ENCODE measurements at places on chromosomes 1 and 21. TPM values are rescaled to one million over a fixed set of nuclear protein-coding genes. Genes with fewer than 3 reads are reported as not detected.
A peak's percentile ranks its signal among the peaks of the same experiment; 100 is the strongest.

SLC45A3 gene
- total RNA-seq: 1.6 TPM

FAM163A gene
- not detected for total RNA-seq

LMX1A gene
- total RNA-seq: not detected

SLAMF6 gene
- not detected for total RNA-seq

HSPB7 gene
- total RNA-seq: 3.4 TPM

FAM72B gene
- 2.5 TPM for total RNA-seq

IL19 gene
- not detected for total RNA-seq

S100A3 gene
- total RNA-seq: 5.7 TPM

DIRAS3 gene
- total RNA-seq: 1.7 TPM

DNA sequence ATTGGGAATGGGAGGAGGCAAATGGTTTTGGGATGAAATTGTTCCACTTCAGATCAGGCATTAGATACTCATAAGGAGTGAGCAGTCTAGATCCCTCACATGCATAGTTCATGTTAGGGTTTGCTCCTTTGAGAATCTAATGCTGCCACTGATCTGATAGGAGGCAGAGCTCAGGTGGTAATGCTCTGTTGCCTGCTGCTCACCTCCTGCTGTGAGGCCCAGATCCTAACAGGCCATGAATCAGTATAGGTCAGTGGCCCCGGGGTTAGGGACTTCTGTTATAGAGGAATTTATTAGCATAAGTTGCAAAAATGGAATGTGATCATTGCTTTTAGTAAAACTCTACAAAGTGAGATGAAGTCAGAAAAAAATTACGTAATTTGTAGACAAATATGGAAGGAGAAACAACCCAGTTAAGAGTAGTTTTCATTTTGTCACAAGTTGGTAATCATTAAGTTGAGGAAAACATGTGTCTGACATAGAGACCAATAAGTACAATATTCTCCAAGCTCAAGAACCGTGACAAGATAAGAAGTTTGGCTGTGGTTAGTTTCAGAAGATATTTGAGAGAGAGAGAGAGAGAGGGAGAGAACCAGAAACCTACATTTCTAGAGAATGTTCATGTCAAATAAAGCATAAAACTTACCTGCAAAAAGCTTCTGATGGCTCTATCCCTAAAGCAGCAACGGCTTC lies 689.7 kb upstream of the PRMT6 start:
- no peaks in the 10 kb centered on the region for H3K27me3 ChIP-seq
- no peaks in the 10 kb centered on the region for H3K36me3 ChIP-seq
- DNase-seq: no peak
- no peaks in the 10 kb centered on the region for H3K4me1 ChIP-seq
- H3K27ac ChIP-seq: no peak overlapping the region

- H3K27me3 ChIP-seq: no peaks in the 10 kb centered on the region
- peaks cover 19% of the 10 kb centered on the region for H3K36me3 ChIP-seq
- peaks cover 85% of the 10 kb centered on the region for H3K4me1 ChIP-seq
- no peak for DNase-seq
- H3K27ac ChIP-seq: peak overlapping the region; percentile 97
Observed at GRCh38 chr1:85330214-85330631, 53.8 kb upstream of the BCL10 start.

- H3K36me3 ChIP-seq: peaks cover 4% of the 10 kb centered on the region
- no peak for DNase-seq
- no peaks in the 10 kb centered on the region for H3K27me3 ChIP-seq
- no peak overlapping the region for H3K4me3 ChIP-seq
- peaks cover 23% of the 10 kb centered on the region for H3K4me1 ChIP-seq
Observed at GRCh38 chr1:202225131-202225530, 31.5 kb downstream of the LGR6 start.

DNA sequence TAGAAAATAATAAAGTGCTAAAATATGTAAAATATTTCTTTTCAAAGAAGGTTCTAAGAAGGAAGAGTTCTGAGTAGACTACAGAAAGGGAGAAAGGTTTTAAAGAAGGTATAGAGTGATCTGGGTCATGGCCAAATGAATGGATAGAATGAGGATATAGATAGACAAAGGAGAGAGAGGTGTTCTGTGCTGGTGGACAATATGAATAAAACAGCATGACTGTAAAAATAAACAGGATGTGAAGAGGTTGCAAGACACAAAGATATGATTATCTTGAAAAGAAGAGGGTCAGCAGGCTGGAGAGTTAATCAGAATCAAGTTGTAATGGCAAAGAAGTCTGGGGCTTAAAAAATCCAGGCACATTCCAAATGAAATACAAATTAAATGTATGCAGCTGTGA lies 86.7 kb upstream of the GNG4 start:
- DNase-seq: no peak
- H3K27me3 ChIP-seq: no peaks in the 10 kb centered on the region
- peaks cover 40% of the 10 kb centered on the region for H3K4me1 ChIP-seq
- H3K27ac ChIP-seq: no peak overlapping the region

DNA sequence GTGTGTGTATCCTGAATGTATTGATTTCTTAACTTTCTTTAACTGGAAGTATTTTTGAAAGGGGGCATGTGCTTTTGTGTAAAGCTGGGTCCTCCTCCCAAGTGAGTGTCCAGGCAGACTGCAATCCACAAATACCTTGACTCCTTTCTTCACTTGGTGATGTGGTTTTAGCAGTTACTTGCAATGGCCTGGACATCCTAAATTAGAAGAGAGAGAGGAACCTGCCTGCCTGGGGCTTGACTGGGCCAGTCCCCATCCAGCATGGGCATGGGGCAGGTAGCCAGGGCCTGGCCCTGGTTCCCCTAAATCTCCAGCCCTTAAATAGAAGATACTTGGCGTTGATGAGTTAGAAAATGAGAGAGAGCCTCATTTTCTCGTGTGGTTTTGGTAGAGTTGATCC lies 159.7 kb downstream of the PGBD5 start:
- DNase-seq: no peak
- no peak overlapping the region for H3K4me3 ChIP-seq

DNA sequence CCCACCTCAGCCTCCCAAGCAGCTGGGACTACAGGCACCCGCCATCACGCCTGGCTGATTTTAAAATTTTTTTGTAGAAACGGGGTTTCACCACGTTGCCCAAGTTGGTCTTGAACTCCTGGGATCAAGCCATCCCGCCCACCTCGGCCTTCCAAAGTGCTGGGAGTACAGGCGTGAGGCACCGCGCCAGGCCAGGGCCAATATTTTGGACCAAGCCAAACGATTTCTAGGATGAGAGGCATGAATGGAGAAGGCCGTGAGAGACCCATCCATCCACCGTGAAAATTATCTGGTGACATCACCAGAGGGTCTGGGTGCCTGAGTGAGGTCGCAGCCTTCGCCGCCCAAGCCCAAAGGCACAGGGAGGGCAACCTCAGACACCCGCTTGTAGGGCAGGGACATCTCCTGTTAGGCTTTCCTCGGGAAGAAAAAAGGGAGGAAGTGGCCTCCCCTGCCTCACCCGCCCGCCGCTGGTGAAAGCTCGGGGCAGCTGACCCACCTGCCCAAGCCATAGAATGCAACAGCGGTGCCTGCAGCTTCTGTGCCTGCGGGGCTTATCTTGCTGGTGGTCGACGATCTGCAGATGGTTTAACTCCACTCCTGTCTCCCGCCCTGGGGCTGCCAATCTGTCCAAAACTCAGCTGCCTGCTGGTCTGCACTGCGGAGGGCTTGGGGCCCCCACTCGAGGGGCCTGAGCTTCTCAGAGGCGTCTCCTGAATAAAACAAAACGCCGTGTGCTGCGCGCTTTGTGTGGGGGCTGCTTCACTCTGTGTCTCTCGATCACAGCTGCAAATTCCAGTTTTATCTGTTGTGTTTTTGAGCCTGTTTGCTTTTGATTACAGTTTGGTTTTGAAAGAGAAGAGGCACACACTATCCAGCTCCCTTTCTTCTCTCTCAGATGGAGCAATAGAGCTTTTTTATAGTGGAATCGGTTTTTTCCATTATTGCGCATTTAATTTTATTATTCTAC lies 85.8 kb downstream of the MRPS6 start:
- peaks cover 11% of the 10 kb centered on the region for H3K4me1 ChIP-seq
- peaks cover 12% of the 10 kb centered on the region for H3K36me3 ChIP-seq
- H3K27me3 ChIP-seq: no peaks in the 10 kb centered on the region
- no peak overlapping the region for H3K4me3 ChIP-seq

- DNase-seq: no peak
- H3K4me1 ChIP-seq: peaks cover 75% of the 10 kb centered on the region
- H3K36me3 ChIP-seq: no peaks in the 10 kb centered on the region
- no peak overlapping the region for H3K4me3 ChIP-seq
- peak overlapping the region; percentile 60 for H3K27ac ChIP-seq
Observed at GRCh38 chr21:41763398-41763931, 3.4 kb downstream of the RIPK4 start.

GRCh38 chr1:64882574-64883255 lies 83.6 kb downstream of the JAK1 start:
- H3K4me1 ChIP-seq: no peaks in the 10 kb centered on the region
- no peaks in the 10 kb centered on the region for H3K27me3 ChIP-seq
- H3K36me3 ChIP-seq: peaks cover 21% of the 10 kb centered on the region
- DNase-seq: no peak
- H3K4me3 ChIP-seq: no peak overlapping the region

- H3K27ac ChIP-seq: no peak overlapping the region
- H3K27me3 ChIP-seq: no peaks in the 10 kb centered on the region
- peaks cover 20% of the 10 kb centered on the region for H3K4me1 ChIP-seq
- DNase-seq: no peak
- H3K36me3 ChIP-seq: no peaks in the 10 kb centered on the region
Observed at GRCh38 chr1:3466366-3467075, 12.1 kb downstream of the ARHGEF16 start.

DNA sequence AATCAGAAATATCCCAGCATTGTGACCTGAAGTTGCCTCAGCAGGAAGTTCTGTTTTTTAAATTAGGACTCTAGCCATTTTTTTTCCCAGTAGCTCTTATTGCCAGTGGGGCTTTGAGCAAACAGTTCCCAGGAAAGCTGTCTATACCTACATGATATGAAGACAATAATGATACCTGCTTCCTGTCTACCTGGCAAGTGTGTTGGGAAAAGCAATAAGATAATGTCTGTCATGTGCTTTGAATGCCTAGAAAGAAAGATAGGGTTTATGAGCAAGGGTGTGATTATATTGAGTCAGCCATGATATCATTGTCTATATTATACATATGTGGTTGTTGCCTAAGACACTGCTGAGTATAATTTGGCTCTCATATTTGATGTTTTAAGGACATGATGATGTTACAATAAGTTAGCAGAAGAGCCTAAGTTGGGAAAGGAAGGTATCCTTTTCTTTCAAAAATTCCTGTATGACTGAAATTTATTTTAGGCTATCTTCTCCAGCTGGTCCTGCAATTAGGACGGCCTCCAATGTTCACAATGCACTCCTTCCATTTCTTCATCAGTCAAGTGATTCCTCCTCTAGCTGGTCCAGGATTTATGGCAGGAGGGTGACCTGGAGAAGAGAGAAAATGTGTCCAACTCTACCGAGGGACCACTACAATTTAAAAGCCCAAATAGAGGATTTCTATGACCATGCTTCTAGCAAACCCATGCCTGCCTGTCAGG lies 99.6 kb upstream of the CDC42BPA start:
- no peaks in the 10 kb centered on the region for H3K27me3 ChIP-seq
- no peaks in the 10 kb centered on the region for H3K36me3 ChIP-seq
- H3K27ac ChIP-seq: no peak overlapping the region
- H3K4me3 ChIP-seq: no peak overlapping the region

DNA sequence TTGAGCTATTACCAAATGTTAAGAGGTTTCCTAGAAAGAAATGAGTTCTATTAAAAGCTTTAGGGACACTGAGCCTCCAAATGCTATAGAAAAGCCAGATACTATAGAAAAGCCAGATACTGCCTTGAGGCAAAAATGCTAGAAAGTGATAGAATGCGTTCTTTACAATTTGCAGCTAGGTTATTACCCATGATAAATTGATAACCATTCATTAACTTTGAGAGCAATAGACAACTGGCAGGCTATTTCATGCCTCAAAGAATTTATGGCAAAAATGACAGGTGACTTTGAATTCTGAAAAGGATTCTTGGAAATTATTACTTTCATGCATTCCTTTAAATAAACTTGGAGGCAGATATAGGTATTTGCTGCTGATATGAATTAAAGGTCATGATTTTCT lies 51.6 kb downstream of the SMYD3 start:
- no peak for DNase-seq
- H3K27me3 ChIP-seq: no peaks in the 10 kb centered on the region
- H3K36me3 ChIP-seq: peaks cover 2% of the 10 kb centered on the region
- H3K4me3 ChIP-seq: no peak overlapping the region

GRCh38 chr1:115479055-115479482 lies 141.0 kb upstream of the NGF start:
- no peaks in the 10 kb centered on the region for H3K27me3 ChIP-seq
- no peak overlapping the region for H3K27ac ChIP-seq
- no peaks in the 10 kb centered on the region for H3K4me1 ChIP-seq
- no peaks in the 10 kb centered on the region for H3K36me3 ChIP-seq

- H3K4me1 ChIP-seq: peaks cover 6% of the 10 kb centered on the region
- peaks cover 23% of the 10 kb centered on the region for H3K27me3 ChIP-seq
- H3K27ac ChIP-seq: no peak overlapping the region
- no peak for DNase-seq
- H3K4me3 ChIP-seq: no peak overlapping the region
Observed at GRCh38 chr1:32881871-32882850, 4.1 kb upstream of the HPCA start.

DNA sequence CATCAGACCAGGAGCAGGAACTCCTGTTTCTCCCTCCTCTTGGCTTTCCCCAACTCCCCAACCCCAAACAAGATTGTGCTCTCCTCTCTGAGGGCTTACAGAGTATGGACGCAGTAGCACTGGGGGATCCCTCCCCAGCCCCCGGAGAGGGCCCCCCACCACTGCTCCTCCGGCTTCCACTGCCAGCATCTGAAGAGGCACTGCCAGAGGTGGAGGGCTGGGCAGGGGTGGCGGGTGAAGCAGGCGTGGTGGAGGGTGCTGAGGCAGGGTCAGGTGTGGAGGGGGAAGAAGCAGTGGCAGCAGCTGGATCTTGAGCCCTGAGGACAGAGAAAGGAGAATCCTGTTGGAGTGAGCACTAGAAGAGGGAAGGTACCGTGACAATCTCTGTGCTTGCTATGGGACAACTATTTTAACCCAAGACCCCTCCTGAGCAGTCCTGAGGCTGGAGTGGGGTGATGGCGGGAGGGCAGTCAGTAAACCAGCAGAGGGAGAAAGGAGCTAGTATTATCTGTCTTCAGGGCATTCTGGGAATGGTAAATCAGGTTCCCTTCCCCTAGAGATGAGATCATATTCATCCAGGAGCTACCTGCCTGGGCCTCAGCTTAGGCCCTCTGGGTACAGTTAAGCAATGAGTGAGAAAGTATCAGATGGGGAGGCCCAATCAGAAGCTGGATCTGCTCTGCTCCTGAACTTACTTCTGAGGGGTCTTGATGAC lies 2.4 kb downstream of the UBQLN4 start:
- H3K36me3 ChIP-seq: peaks cover 10% of the 10 kb centered on the region
- no peaks in the 10 kb centered on the region for H3K27me3 ChIP-seq
- peaks cover 23% of the 10 kb centered on the region for H3K4me1 ChIP-seq
- no peak for DNase-seq
- no peak overlapping the region for H3K4me3 ChIP-seq

DNA sequence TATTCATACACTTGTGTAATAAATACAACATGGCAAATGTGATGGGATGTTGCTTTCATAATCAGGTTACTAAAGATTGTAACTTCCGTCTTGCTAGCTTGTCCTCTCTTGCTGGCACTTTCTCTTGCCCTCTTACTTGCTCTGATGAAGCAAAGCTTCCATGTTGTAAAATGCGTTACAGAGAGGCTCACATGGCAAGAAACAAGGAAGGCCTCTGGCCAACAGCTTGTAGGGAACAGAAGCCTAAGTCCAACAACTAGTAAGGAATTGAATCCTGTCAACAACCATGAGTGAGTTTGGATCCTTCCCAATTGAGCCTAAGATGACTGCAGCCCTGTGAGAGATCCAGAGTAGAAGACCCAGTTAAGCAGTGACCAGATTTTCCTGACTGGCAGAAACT lies 15.4 kb downstream of the TMED5 start:
- no peak overlapping the region for H3K27ac ChIP-seq
- no peak for DNase-seq
